ENCODE measurements at places on chromosomes 11 and 22. TPM values are rescaled to one million over a fixed set of nuclear protein-coding genes. Genes with fewer than 3 reads are reported as not detected.
A peak's percentile ranks its signal among the peaks of the same experiment; 100 is the strongest.

DNA sequence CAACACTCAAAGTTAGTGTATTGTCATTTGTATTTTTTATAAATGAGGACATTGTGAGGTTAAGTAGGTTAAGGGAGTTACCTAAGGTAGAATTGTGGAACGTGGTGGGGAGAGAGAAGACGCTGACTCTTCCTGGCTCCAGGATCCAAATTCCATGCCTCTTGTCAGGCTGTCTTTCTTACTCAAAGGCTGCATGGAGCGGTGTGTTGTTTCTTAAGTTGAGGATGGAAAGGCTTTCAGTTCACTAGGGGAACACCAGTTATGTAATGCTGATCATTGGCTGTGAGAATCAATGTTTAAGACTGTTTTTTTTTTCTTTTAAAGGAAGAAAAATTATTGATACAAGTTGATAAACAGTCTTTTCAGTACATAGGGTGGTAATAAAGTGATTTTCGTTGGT is 2.9 kb downstream of the UBE2L3 start:
- DNase-seq = no peak
- H3K4me1 ChIP-seq = peaks cover 48% of the 10 kb centered on the region
- H3K36me3 ChIP-seq = no peaks in the 10 kb centered on the region
- H3K27ac ChIP-seq = peak overlapping the region; percentile 95
- H3K27me3 ChIP-seq = no peaks in the 10 kb centered on the region

- H3K4me1 ChIP-seq = peaks cover 25% of the 10 kb centered on the region
- no peak overlapping the region for H3K4me3 ChIP-seq
- H3K27me3 ChIP-seq = no peaks in the 10 kb centered on the region
Observed at GRCh38 chr11:69554849-69555248, 73.4 kb downstream of the LINC01488 start.

The OTOG gene
- not detected for total RNA-seq

GRCh38 chr11:46277622-46278386 is at the start of gene CREB3L1:
TSS of gene CREB3L1 (plus strand) at chr11:46277662. CDS start at chr11:46278112, 450 bp downstream.
- H3K27ac ChIP-seq = no peak within 1 kb of the TSS
- peaks cover 18% of the 10 kb centered on the region for H3K27me3 ChIP-seq
- no peak for DNase-seq

DNA sequence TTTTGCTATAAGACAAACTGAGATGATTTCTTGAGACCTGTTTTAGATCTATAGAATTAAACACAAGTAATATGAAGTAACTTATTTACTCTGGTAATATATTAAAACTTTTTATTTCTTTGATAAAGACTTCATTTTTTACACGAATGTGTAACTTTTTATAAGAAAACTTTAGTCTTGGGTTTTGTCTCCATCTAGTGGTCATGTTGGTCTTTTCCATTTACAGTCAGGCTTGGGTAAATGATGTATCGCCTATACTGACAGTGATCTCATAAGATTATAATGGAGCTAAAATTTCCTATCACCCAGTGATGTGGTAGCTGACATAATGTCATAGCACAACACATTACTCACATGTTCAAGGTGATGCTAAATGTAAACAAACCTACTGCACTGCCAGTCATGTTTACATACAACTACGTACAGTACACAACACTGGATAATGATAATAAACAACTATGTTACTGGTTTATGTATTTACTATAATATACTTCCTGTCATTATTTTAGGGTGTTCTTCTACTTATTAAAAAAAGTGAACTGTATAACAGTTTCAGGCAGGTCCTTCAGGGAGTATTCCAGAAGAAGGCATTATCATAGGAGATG is 7.5 kb upstream of the C11orf97 start:
- H3K27ac ChIP-seq = no peak overlapping the region
- no peak overlapping the region for H3K4me3 ChIP-seq
- peaks cover 3% of the 10 kb centered on the region for H3K27me3 ChIP-seq
- H3K36me3 ChIP-seq = peaks cover 8% of the 10 kb centered on the region
- no peak for DNase-seq

All from naive thymus-derived CD4-positive, alpha-beta T cell (primary cell).